ENCODE measurements at places on chromosomes 7 and 10.

DNA sequence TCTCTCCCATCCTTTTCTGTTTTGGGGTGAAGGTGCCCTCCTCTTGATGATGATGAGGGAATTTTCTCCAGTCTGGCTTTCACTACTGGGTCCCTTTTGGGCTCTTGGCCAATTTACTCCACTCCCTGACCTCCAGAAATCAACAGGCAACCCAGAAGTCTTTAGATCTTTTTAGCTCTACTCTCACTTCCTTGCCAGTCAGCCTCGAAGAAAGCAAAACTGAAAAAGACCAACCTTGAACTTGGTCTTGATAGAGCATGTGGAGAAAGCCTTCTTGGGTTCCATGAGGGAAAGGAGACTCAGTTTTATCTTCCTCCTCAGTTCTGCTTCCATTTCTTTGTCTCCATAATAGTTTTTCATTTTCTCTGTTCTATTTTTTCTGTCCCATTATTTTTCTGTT, 91.4 kb upstream of the NPVF start:
- DNase-seq, result no peak

DNA sequence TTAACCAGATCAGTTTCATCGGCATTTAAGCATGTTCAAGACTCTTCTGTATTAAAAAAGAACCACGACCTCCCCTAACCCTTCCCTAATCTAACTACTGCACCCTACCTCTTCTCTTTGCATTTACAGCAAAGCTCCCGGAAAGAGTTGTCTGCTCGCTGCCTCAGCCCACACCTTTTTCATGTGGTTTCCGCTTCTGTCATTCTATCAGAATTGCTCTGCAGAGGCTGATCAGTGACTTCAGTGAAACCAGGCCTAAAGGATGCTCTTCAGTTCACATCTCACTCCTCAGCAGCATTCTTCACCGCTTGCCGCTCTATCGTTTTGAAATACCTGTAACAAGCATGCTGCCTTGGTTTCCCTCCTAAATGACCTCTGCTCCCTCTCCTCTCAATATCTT, 160.9 kb downstream of the SDK1 start:
- peak; percentile 40 for DNase-seq

DNA sequence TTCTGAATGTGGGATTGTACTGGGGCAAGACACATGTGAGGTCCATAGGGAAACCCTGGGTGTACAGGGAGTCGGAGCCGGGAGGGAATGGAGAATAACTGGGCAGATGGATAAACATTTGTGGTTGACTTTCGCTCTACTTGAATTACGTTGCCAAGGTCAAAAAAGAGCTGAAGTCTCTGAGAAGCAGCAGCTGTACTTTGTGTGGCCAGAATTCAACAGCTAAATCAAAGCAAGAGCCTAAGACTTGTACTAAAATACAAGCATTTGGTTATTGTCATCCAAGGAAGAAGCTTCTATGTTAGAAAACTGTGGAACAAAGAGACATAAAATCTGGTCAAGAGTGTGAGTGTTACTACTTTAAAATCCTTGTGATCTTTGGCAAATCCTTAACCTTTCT, 457.2 kb downstream of the ARL4A start:
- DNase-seq, result no peak

DNA sequence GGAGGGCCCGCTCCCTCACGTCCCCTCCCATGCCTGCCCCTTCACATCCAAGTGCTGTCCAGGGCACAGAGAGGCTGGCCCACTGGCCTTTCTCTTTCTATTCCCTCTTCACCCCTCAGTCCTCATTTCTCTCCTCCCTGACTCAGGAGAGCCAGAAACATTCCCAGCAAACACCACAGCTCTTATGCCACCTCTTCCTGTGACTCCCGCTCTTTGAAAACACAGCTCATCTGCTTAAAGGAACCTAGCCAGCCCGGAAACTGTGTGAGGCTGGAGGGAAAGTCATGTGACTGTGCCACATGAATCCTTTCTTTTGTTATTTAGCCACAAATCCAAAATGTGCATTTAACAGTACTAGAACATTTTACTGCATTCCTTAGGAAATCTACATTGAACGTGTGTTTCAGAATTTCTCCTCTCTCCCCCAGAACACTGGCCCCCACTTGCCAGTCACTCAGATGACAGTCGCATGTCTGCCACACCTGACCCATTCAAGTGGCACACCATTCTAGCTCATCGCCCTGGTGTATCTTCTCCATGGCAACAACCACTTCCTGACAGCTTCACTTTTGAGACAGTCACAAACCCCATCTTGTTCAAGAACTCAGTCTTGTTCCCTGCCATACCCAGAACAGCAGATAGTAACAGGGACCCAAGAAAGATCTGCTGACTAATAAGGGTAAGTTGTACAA, 42.8 kb downstream of the GRB10 start:
- peak; percentile 5 for DNase-seq
